ENCODE measurements at places on chromosomes 2 and 18.

GRCh38 chr18:56235071-56235470, 403.3 kb downstream of the TXNL1 start:
- no peak for DNase-seq

GRCh38 chr18:79542876-79543750, 136.5 kb upstream of the CTDP1 start:
- DNase-seq: no peak

- no peak for DNase-seq
Measured at GRCh38 chr2:10760794-10761504, 39.5 kb downstream of the ATP6V1C2 start.

- no peak for DNase-seq
Measured at GRCh38 chr2:22055784-22056620, 932.2 kb downstream of the TDRD15 start.

DNA sequence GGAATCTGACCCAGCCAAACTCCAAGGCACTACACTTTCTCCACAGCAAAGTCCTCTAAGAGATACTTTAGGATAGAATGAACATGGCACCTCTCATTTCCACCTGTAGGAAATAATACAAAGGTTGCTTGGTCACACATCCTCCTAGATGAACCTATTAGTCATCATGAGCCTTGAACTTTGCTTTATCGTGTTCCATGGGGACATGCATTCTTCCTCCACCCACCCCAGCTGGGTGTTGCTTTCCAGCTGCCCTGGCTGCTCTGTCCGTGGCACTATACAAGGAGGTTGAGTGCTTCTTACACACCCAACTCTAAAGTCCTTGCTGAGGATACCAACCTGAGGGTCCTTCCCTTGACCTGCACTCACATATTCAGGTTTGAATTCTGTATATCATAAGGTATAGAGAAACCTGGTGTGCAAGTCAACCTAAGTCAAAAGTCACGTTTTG, 52.7 kb downstream of the SPRED2 start:
- DNase-seq: no peak

GRCh38 chr2:238796223-238796885, 51.5 kb upstream of the TWIST2 start:
- DNase-seq: no peak

GRCh38 chr2:28484835-28485234, 11.0 kb upstream of the PLB1 start:
- DNase-seq: no peak

- no peak for DNase-seq
Measured at GRCh38 chr18:41390309-41390708, 564.7 kb upstream of the PIK3C3 start.

DNA sequence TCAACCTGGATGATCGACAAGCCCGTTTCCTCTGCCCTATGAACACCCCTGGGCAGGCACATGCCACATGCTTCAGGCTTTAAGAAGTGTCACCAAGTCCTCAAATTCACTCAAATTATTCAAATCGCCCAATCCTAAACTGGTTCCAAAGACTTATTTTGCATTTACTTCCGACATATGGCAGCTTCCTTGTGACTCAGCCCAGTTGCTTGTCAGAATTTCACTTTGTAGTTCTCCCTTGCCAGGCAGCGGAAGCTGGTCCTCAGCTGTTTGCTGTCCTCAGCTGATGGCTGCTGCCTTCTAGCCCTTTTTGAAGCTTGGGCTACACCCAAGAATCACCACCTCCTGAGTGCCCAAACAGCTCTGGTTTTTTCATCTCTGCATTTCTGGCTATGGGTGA, 105.4 kb upstream of the LMAN1 start:
- no peak for DNase-seq

DNA sequence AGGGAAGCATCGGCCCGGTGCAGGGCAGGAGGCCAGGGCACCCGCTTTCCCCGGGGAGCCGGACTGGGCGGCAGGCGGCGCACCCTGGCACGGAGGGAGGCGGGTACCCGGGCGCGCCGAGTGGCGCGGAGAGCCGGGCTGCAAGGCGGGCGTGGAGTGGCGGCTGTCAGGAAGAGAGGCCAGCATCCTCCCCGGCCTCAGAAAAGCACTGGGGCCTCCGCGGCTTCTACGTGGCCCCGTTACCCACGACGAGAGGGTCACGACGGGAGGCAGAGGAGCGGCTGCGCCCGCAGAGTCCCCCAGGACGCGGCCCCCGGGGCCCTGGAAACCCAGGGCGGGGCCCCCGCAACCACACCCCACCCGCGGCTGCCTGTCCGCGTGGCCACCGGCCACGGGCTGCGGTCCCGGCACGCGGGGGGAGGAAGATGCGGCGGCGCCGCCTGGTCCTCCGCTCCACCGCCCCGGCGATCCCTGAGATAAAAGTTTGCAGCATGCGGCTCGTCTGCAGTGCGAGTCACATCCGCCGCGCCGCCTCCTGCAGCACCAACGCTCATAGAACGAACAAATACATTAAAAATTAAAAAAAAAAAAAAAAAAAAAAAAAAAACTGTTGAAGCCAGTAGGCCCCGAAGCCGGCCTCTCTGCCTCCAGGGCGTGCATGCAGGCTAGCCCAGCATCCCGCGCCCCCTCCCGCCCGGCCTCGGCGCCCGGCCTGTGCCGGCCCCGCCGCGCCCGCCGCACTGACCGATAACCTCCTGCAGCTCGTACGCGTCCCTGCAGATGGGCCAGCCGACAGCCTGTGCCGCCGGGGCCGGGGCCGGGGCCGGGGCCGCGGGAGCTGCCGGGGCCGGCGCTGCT, 683 bp downstream of the STK39 start:
- DNase-seq: peak; percentile 66

GRCh38 chr2:21249367-21249766, 125.6 kb downstream of the TDRD15 start:
- no peak for DNase-seq

GRCh38 chr2:239548451-239548871, 147.6 kb upstream of the HDAC4 start:
- no peak for DNase-seq

GRCh38 chr18:35580701-35581539, 620 bp upstream of the GALNT1 start:
- peak; percentile 18 for DNase-seq

DNA sequence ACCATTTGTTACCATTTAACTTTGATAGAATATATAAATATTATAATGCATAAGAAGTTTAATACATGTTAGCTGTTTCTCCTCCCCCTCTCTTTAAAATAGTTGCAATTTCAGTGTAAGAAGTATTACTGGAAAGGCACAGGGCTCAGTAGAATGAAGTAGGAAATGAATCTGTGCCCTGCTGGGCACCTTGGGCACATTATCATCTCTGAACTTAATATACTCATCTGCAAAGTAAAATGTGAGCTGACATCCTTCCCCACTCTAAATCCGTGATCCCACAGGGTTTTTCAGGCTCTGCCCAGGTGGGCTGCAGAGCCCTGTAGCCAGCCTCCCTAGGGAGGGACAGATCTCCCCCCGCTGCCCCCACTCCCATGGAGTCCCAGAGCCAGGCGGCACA, 56.8 kb downstream of the DPP4 start:
- no peak for DNase-seq

DNA sequence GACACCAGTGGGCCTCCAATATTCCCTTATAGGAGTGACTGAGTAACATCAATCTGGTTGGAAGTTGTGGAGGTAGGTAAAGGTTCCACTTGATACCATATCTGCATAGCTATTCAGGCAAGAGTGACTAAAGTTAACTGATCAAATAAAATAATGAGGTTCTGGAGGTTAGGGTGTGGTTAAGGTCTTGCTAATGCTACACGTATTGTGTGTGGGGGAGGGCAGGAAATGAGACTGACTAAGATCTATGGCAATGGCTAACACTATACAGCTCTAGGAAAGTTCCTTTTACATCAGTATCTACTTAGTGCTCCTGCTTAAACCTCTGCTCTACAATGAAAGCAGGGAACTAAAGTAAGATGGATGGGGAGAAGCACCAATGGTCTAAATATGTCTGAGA, 149.1 kb upstream of the MGAT5 start:
- no peak for DNase-seq

DNA sequence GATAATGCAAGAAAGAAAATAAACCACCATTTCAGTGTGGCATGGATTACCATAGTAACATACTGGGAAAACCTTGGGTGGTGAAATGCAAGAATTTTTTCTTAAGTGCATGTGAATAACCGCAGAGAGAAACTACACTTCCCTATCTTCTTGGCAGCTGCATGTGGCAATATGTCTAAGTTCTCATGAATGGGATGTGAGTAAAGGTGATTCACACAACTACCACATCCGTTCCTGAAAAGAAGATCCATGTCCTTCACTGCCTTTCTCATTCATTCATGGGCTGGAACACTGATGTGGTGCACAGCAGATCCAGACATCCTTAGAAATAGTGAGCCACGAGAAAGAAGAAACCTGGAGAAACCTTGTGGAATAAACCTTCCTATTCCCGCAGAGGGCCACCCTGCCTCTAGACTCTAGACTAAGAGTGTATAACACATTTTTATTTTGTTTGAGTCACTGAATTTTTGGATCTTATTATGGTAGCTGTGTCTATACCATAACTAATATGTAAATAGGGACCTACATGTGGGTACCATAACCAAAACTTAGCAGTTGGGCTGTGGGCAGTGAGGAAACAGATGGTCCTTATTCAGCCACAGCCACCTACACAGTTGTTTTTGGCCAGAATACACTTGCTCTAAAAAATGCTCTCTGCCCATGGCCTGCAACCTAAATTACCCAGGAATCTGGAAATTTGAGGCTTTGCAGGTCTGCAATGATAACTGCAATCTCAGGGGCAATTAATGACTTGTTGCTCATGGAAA, 573.3 kb downstream of the LRP1B start:
- no peak for DNase-seq

- DNase-seq: no peak
Measured at GRCh38 chr2:202643012-202643858, 8.5 kb downstream of the FAM117B start.

GRCh38 chr2:66697366-66697765, 262.4 kb downstream of the MEIS1 start:
- DNase-seq: no peak

- DNase-seq: no peak
Measured at GRCh38 chr2:160970052-160970965, 189.9 kb upstream of the TANK start.

DNA sequence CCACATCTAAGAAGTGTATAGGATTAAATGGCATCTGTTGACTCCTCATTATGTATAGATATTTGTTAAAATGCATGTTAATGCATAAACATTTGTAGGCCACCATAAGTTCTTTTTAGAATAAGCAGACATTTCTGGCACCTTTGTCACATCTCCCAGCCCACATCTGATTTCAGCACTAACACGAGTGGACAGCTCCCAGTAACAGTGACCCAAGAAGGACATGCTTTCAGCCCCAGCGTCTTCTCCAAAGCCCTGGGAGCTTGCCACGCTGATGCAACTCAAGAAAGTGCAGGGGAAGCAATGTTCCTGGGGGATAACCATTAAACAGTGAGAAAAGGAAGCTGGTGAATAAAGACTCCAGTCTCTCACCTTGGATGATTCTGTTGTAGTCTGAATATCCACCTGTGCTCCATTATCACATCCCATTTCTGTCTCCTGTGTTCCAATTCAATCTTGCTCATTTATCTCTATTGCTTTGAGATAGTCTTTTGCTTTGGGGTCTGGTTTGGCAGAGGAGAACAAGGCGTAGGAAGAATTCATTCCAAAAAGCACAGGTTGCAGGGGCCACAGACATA, 182.6 kb upstream of the THSD7B start:
- no peak for DNase-seq

DNA sequence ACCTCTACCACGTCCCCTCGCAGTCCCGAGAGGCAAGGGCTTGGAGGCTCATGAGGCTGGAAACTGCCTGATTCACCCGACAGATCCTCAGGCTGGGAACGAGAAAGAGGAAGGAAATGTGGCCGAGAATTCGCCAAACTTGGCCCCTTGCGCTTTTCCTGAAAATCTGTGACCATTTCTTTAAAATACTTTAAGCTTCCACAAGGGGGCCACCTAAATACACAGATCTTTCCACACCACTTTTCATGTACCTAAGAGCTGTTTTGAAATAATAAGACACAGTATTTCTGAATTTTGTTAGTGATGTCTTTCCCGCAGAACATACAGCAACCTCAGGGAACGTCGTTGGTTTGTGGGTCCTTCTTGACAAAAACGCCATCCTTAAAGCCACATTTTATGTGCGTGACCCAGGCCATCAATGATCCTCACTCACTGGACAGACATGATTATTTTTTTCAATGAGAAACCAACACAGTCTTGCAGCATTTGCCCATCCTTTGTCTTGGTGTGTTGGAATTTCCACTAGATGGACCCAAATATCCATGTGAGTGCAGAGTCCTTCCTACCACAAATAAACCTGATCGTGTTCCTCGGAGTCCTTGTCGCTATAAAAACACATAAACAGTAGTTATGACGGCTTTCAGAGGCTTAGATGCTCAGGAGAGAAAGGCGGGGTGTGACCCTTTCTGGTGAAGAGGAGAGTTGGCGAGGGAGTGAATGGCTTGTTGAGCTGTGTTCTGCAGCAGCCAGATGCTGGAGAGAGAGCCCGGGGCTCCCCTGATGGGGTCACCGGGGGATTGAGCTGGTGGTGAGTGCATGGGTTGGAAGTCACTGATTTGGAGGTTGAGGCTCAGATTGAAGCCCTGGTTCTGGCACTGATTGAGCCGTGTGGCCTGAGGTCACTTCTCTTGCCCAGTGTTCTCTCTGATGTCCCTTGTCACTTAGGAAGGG, 25.0 kb downstream of the DCDC2C start:
- DNase-seq: no peak

DNA sequence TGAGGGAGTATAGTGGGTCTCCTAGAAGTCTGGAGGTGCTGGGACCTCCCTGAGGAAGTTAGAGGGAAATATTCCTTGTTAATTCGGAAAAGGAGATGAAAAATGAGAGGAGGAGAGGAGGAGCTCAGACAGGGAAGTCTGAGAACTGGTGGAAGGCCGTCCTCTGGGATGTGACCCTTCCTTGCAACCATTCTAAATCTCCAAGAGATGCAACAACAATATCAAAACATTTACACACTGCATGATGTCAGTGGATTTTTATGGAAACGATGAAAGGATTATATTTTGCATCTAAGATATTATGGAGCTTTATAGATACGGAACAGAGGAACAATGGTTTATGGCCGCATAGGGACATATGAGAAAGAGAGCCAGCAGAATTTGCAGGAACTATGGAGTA, 49.8 kb upstream of the COBLL1 start:
- DNase-seq: no peak

- no peak for DNase-seq
Measured at GRCh38 chr2:231680992-231681852, 27.1 kb upstream of the PTMA start.

DNA sequence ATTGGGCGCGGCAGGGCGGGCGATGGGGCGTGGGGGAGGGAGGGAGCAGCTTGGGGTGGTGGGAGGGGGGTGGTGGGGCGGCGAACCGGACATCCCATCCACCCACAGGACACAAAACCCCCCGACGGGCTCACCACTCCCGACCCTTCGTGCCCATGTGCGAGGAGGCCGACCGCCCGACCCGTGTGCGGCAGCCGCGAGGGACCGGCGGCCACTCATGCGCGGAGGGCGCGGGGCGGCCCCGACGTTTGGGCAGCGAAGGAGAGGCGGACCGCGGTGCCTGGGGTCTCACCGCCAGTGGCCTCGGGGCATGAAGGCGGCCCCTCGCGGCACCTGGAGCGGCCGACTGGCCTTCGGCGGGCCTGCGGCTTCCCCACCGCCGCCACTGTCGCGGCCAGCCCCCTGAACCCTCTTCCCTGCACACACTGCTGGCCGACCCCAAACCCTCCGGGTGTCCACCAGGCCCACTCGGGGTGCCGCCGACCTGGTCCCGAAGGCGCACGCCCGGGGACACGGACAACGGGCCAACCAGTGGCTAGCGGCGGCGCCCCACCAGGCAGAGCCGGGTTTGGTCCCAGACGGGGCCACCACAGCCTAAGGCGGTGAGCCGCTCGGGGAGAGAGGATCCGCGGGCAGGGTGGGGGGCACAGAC, 94.6 kb upstream of the ANKRD30BL start:
- no peak for DNase-seq
